Activated CD4-positive, alpha-beta T cell treated with anti-CD3 and anti-CD28 coated beads, Interleukin-2, amount 50 U/mL, for 1 hour (primary cell): ENCODE measurements at places on chromosomes 2 and 18.

GRCh38 chr18:9062418-9062751 is 40.1 kb upstream of the NDUFV2 start:
- no peak for DNase-seq

- DNase-seq = no peak
These were observed 154.2 kb upstream of the CCDC195 start for GRCh38 chr2:224870341-224870740.

- DNase-seq = no peak
These were observed 171.4 kb downstream of the ZNF804A start for GRCh38 chr2:184769686-184770085.

DNA sequence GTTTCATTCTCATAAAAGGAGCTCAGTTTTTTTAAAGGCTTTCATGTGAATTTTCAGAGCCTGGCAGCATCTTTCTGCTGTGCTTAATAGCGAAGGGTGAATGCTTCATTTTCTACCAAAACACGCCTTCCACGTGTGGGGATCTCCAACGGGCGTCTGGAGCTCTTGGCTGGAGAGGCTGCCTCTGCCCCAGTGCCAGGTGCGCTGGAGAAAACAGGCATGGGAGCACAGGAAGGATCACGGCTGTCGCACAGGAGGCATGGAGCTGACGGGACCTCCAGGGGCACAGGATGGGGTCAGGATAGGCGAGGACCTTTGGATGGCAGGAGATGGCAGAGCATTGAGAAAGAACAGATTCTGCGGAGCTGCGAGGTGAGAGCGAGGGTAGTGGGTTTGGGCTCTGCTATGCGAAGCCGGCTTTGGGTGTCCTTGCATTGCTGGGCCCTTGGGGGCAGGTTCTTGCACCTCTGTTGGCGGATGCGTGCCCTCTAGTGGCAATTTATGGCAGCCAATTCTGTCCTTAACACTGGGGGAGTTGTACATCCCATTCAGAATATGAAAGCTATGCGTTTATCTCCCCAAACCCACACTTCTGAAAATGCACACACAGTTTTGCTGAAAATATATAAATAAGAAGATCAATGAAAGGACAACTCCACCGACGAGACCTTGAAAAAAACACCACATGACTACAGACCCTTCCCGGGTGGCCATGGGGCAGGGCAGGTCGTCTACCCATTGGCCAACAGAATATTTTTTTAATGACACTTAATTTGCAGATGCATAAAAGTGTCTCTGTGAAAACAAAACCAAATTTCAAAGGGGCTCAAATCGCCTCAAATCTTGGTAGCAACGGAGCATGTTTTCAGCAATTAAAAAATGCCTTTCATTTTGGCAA is 90.4 kb upstream of the SLC35G4 start:
- DNase-seq = peak; percentile 9

DNA sequence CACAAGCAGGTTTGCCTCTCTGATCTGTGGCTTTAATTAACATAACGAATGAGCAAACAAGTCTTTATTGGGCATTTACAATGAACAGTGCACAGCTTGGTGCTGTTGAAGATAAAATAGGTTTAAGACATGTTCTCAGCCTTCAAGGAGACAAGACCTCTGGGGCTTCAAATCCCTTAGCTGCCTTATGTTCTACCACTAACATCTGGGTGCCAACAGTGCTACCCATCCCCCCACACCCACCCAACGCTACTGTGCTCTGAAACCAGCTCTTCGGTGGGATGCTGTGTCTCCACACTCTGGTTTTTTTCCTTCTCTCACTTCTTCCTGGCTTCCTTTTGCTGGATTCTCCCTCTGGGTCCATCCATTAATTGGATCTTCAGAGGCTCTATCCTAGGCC is 14.1 kb upstream of the B3GNT2 start:
- no peak for DNase-seq

DNA sequence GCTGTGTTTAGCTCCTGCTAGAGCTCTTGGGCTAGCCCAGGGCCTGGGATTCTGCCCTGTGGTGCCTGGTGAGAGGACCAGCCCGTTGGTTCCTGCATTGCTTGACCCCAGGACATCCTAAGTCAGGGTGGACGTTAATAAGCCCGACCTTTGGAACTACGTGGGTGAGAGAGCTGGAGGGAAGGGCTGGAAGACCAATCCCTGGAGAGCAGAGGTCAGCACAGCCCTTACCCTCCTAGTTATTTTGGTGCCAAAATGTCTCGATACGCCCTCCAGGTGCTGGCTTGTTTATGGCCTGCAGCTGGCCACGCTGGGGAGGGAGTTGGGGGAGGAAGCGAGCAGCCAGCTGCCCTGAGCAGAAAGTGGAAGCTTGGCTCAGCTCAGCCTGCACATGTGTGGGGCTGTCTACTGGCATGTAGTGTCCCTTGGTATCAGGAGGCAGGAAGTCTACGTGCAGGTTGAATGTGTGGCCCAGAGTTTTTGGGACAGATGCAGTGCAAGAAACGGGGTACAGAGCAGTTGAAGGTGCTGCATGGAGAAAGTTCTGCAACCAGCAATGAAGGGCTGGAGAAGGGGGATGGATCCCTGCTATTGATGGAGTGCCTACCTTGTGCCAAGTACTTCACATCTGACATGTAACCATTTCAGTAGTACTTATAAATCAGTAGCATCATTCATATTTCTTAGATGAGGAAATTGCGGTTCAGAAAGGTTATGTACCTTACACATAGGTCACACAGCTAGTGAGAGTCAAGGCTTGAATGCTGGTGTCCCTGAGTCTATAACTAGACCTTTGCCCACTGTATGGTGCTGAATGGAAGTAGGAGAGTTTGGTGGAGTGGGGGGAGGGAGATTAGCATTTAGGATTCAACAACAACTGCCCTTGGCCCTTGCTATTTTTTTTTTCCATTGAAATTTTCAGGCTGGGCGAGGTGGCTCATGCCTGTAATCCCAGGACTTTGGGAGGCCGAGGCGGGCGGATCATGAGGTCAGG is 5.0 kb upstream of the DGKD start:
- DNase-seq = no peak

DNA sequence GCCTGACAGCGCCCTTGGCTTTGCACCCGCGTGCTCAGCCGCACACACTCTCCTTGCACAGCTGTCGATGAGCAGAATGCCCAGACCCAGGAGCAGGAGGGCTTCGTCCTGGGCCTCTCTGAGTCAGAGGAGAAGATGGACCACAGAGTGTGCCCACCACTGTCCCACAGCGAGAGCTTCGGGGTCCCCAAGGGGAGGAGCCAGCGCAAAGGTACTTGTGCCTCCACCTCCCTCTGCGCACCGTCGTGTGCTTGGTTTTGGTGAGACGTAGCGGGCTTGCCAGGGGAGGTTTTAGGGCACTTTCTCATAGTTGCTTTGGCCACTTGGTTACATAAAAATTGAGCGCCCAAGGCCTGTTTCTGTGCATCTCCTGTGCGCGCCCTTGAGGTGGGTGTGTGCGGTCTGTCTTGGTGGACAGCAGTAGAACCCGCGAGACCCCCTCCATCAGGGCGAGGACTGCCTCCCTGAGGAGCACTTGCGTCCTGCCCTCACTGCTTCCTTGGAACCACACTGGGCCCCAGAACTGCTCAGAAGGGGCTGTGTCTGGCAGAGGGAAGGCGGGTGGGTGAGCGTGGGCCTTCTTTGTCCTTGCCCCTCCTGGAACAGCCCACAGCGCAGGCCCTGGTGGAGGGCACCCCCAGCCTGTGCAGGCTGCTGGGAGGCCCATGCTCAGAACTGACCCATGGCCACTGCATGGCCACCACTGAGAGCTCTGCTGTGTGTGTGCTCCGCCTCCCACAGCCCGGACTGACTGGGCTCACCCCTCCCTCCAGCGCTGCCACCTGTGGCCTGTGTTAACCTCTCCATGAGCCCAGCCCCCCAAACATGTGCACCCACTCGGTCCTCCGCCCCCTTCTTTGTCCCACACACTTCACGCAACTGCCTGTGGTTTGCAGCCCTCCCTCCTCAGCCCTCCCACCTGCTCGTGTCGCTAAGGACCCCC is 95.9 kb downstream of the DGKD start:
- no peak for DNase-seq

DNA sequence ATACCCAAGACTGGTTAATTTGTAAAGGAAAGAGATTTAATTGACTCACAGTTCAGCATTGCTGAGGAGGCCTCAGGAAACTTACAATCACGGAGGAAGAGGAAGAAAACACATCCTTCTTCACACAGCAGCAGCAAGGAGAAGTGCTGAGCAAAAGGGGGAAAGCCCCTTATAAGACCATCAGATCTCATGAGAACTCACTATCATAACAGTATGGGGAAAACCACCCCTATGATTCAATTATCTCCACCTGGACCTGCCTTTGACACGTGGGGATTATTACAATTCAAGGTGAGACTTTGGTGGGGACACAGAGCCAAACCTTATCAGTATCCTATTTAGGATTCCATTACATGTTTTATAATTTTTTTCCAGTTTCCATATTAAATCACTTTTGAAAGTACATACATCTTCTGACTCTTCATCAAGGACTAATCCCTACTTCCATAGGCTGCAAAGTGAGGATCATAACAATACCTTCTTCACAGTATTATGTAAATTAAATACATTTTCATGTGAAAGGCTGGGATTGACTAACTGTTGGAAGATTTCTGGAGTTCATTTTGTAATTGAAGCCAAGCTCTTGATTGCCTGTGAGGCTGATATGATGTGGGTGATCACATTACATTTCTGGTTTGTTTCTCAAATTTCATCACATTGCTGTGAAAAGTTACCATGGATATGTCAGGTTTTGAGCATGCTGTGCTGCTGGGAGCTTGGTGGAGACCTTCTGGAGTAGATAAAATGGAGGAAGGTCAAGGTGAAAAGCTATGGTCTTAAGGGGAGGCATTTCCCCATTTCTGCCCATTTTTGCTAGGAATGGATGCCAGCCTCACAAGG is 31.7 kb upstream of the CERS6 start:
- DNase-seq = no peak

GRCh38 chr18:25340762-25341161 is 11.2 kb downstream of the ZNF521 start:
- DNase-seq = no peak

- peak; percentile 49 for DNase-seq
These were observed 62.2 kb downstream of the ADNP2 start for GRCh38 chr18:80171054-80171872.

DNA sequence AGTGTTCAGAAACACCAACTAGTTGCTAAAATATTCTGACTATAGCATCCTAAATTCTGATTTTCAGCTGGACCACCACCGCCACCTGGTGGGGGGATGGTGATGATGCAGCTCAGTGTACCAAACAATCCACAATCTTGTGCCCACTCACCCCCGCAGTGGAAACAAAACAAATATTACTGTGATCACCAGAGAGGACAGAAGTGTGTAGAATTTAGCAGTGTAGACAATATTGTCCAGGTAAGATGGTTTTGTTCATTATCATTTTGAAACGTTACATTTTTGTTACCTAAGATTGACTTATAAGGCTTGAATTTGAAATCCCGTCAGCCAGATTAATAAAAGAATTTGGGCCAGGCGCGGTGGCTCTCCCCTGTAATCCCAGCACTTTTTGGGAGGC is 31.7 kb upstream of the UBXN4 start:
- peak; percentile 74 for DNase-seq

DNA sequence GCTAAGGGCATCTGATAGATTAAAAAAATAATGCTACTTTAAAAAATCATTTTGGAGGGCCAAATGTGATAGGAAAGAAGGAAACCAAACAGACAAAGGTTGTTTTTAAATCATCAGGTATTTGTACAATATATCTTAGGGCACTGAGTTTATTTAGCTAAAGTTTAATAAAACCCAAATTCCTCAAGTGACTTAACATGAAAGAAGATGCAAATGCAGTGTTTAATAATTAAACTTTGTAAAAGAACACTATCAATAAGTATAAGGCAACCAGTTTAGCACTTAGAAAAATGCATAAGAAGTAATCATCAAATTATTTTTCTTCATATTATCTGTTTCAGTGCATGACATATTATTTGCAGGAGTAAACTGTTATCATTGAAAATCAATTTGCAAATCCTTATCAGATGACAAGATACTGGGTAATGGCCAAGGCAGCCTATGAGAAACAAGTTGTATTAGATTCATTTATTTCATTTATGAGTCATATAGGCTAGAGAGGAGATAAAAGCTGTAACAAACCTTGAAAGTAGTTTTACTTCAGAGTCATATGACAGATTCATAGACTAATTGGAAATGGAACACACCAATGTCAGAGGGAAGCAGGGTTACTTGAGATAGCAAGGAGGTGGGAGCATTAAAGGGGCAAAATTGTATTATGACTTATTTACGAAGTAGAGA is 165.5 kb downstream of the GCA start:
- DNase-seq = no peak

DNA sequence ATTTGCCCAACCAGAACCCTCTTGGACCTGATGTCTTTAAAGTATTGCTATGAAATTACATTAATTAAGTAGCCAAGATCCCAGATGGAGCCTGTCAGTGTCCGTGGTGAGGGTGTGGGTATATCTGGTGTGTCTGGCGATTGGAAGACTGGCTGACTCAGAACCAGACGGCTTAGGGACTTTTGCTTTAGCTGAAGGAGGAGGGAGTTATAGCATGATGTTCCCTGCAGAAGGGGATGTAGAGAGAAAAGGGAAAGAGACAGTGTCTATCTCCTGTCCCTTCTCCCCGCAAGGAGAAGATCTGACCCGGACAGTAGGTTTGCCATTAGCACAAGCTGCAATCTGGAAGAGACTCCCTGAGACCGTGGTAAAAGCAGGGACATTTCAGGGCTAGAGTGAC is 60.6 kb downstream of the POU3F3 start:
- no peak for DNase-seq

DNA sequence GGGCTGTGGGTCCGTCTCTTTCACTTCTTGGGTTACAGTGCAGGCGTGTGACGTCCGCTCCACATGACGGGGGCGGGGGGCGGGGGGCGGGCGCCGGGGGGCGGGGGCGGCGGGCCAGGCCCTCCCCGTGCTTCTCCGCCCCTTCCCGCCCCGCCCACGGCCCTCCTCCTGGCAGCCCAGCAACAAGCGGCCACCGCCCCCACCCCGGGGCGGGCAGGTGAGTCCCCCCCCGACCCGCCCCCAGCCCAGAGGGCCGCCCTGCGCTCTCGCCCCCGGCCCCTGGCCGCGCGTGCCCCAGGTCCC is 3.6 kb downstream of the ZNF516 start:
- peak; percentile 76 for DNase-seq

DNA sequence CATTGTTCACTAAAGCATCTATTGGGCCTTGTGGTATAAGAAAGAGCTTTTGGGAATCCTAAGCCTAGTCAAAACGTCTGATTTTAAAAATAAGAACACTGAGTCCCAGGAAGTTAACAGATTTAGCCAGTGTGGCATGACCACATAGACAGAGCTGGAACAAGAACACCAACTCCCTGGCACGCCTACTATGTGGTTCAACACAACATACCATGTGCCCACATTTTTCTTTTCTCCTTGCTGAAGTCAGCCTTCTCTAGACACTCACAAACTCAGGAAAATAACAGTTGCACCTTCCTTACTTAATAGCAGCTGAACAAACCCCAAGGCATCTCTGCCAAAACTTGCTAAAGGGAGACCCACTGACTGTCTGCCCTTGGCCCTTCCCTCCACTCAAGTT is 124.8 kb downstream of the C1D start:
- DNase-seq = no peak

DNA sequence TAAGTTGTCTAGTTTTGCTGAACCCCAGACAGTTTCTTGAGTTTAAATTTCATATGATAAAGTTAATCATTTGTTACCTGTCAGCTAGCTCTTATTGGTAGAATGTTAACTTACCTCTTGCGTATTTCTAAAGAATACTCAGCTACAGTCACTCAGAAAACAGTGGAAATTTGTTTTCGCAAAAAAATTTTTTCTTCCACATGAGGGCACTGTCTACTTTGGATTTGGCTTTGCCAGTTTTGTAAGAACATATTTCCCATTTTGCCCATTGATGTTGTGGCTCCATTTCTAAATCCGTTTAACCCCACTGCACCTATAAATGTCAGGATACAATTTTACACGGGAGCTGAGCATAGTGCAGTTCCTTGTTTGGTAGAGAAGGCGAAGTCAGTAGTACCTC is 19.1 kb upstream of the GCFC2 start:
- DNase-seq = no peak
